ENCODE measurements at places on chromosomes 4 and X.

DNA sequence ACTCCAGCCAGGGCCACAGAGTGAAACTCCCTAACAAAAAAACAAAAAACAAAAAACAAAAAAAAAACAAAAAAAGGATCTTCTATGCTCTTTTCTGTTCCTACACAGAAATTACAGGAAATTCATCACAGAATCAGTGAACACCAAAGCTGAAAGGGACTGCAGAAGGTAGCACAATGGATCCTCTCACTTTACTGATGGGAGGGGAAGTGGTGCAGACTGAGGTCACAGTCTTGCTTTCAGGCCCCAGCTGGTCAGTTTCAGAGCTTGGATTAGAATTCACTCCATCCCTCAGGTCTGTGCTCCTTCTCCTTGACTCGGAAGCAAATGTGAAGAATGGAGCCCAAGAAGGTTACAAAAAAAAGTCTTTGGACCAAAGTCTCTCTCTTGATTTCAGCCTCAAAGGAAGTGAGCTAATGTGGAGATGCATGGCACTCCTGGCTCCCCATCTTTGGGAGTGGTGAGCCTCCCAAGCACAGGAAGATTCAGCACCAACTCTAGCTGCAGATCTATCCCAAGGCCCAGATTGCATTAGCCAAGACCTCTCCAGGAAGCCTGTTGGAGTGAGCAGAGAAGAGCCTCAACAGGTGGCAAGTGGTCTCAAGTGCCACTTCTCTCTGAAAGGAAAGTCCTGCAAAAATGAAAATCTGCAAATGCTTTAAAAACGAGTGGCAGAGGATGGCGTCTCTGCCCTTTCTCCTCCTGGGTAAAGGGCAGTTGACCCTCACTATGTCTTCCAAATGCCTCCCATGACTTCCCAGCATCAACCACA is 176.0 kb downstream of the MAML3 start:
- no peak for DNase-seq

DNA sequence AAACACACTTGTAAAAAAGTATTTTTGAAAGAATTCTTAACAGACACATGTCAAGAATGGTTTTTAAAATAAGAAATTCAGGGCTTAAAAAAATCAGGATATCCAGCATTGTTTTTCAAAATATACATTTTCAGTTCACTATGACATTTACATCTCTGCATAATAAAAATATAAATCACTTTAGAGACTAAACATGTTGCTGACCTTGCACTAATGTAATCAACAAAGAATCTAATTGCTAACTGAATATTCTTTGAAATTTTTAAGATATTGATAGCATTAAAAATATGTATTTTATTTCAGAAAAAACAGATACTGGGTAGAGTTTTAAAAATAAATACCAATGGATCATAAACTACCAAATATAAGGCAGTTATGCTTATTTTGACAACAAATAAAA is 26.4 kb downstream of the RPS6KA6 start:
- DNase-seq = no peak

DNA sequence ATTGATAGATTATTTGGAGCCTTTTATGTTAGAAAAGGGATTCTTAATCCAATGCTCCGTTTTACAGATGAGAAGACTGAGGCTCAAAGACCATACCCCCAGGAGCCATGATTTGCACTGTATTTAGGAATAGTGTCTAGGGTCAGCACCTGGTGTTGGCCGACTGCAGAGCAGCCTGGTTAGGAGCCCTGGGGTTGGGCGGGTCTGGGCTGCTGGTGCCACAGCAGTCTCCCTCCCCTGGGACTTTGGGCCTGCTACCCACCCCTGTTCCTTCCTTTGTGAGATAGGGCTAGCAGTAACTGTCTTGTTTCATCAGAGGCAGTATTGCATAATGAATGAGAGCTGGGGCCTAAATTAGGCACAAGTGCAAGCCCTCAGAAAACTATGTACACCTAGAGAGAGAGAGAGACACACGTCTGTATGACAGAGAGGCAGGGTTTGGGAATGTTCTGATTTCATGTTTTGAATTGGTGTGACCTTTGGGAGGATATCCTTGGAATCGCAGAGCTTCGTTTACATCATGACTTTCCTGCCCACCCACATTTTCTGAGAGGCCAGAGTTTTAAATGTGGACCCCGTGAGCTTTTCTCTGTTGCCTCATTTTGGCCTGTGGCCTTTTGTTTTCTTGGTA is 111.7 kb downstream of the PTTG2 start:
- DNase-seq = no peak

GRCh38 chrX:31126205-31126604 is 54.4 kb upstream of the FTHL17 start:
- DNase-seq = no peak

GRCh38 chr4:51830156-51830720 is 12.7 kb upstream of the DCUN1D4 start:
- DNase-seq = no peak

DNA sequence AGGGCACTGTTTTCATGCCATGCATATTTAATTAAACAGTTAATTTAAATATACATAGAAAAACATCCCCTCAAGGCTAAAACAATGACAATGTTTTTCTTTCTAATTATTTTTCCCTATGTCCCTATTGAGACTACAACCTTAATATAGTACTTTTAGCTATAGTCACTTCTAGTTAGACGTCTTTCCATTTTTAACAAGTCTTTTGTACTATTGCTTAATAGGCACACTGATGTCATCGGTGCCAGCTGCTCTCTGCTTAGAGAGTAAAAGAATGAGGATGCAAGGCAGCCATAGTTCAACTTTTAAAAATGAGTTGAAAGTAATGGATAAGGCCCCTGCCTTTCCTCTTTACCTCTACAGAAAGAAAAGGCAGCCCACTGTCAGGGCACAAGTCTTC is 191.1 kb downstream of the KCTD8 start:
- DNase-seq = no peak

- no peak for DNase-seq
These were observed 126.2 kb upstream of the ZDHHC15 start for GRCh38 chrX:75648803-75649588.

DNA sequence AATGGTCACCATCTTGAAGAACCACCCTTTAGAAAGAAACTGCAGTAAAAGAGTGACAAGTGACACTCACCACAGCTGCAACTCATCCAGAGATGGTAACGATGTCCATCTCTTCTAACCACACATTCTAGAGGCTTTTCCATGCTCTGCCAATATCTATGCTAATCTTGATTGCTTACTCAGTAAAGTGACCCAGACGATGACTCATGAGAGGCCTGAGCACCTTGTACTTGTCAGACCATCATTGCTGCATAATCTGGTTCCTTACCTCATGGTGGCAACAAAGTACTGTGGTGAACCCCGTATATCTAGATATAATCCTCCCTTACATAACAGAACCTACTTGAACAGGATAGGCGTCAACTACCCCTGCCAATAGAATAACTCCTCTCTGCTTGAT is 75.6 kb downstream of the CCNG2 start:
- DNase-seq = no peak

All from activated CD4-positive, alpha-beta T cell treated with anti-CD3 and anti-CD28 coated beads, Interleukin-2, amount 50 U/mL, for 48 hours (primary cell).